ENCODE measurements at places on chromosomes 6 and 20. TPM values are rescaled to one million over a fixed set of nuclear protein-coding genes. Genes with fewer than 3 reads are reported as not detected.

GRIK2 gene
- total RNA-seq, result 2.6 TPM

GRCh38 chr6:99589290-99589672 is 17.4 kb upstream of the PRDM13 start:
- no peak for DNase-seq

GRCh38 chr6:109865968-109866367 is 112.1 kb upstream of the GPR6 start:
- no peak for DNase-seq

- DNase-seq, result no peak
These were observed 853.6 kb downstream of the C6orf118 start for GRCh38 chr6:164455835-164456234.

DNA sequence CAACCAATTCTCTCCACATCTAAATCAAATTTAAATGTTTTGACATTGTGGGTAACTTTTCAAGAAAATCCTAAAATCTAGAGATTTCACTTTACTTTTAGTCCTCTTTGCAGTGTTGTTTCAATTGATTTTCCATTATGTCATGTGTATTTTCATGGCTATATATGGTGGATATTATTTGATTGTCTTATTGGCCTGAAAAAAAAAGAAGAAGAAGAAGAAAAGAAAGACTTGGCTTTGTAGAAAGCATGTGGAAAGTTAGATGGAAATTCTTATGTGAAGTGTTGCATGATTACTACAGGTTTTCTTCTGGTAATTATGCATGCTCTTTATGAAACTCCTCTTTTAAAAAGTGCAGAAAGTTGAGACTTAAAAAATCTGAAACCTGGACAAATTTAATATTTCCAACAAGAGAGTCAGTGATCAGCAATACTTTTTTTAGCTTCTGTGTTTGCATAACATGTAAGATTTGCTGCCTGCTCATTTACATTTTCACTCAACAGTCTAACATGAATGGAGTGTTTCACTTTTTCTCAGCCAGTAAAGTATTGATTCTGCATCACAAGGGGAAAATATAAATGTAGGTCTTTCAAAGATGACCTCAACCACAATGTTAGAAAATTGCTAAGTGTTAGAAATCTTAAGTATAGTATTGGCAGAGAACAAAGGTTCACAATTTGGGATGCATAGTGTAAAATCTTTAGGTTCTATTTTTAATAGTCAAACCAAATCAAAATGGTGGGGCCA is 438.7 kb downstream of the BCKDHB start:
- DNase-seq, result no peak

GRCh38 chr6:148186916-148187315 is 155.7 kb upstream of the SASH1 start:
- peak; percentile 73 for DNase-seq

GRCh38 chr6:170178561-170179477 is 112.1 kb downstream of the DLL1 start:
- peak; percentile 88 for DNase-seq

- no peak for DNase-seq
These were observed 126.8 kb downstream of the HIVEP1 start for GRCh38 chr6:12138936-12139335.

LY6G6D gene
- not detected for total RNA-seq

DNA sequence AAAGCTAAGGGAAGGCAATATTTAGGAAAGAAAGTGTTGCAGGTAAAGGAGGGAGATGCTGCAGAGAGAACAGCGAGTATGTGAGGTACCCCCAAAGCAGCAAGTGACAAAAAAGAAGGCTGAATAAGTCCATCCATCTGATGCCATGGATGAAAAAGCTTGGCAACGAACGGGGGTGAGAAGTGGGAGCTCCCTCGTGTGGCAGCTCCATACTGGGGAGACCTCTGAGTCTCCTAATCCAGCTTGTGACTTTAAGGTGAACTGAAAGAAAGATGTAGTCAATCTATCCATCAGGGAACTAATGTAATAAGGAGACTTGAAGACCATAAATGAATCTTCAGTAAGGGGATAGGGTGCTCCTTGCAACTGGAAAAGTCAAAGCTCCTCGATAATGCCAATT is 156.6 kb downstream of the OTOR start:
- no peak for DNase-seq

GRCh38 chr6:106194949-106195921 is 109.1 kb downstream of the PRDM1 start:
- DNase-seq, result no peak

PAX1 gene
- total RNA-seq, result not detected

GRCh38 chr6:53758496-53758895 is 36.3 kb upstream of the LRRC1 start:
- DNase-seq, result no peak

- no peak for DNase-seq
These were observed 138.2 kb upstream of the DTNBP1 start for GRCh38 chr6:15800841-15801617.

DNA sequence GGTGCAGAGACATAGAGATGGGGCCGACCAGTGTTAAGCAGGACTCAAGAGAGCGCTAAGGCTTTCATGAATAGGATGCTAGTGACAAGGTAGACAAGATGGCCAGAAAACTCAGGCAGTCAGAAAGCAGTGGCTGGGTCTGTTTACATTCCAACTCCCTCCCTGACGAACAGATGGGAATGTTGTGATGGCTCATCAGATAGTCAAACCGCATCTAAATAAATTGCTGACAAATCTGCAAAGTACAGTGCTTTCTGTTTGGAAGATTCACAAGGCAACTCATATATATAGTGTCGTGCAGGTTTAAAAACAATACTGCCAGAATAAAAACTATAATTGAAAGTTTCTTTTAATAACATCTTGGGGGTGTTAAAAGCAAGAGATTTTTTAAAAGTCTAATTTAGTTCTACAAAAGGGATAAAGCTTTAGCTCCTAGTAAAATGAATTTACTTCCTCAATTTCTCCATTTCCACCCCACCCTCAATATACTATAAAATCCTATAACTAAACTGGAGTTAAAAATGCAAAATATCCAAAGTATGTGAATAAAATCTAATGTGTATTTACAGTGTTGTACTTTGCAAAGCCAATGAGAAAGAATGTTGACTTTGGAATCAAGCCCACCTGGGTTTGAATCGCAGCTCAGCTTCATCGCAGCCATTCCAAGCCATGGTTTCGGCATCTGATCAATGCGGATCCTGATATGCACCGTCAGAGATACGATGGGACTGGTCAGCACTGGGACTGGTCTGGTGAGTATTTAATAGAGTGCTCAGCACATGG is 247.3 kb upstream of the PDE10A start:
- no peak for DNase-seq

CAGE1 gene
- total RNA-seq, result 1.2 TPM

ACAT2 gene
- total RNA-seq, result 22.6 TPM

CEP250 gene
- total RNA-seq, result 36.9 TPM

GRCh38 chr6:45487645-45488044 is 109.9 kb upstream of the SUPT3H start:
- no peak for DNase-seq

DNA sequence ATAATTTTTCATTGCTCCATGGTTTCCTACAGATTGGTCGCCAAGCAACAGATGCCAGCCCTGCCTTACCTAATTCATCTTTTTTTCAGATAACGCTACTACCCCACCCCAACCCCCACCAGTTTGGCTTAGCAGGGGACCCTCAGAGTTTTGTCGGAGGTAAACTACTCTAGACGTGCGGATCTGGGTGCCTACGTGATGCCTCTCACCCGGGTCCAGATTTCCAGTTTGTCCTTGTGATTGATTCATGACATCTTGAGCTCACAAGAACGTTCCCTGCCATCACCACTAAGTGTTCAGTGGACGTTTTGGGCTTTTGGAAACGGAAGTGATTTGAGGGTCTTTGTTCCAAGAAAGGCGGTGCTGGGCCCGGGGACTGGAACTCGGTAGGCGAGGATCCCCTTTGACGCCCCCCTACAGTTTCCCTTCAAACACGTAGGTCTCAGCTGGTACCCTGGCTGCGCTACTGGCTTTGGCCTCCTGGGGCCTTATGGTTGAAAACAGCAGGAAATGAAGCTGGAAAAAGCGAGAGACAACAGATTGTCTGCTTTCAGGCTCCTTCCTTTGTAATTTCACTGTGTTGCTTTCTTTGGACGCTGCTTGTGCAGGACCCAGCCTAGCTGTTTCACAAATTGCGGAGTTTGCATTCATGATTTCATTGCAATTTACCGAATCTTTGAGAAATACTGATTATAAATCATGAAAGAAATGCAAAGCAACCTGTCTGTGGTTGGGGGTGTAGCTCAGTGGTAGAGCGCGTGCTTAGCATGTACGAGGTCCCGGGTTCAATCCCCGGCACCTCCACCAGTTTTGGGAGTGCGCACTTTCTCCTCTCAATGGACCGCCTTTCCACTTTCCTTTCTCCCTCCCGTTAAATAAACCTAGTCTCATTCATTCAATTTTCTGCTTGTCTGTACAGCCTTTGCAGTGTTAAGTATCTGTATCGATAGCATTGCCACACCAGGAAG is 81.0 kb downstream of the GPX5 start:
- DNase-seq, result no peak

- no peak for DNase-seq
These were observed 336.2 kb downstream of the ZFAND3 start for GRCh38 chr6:38155621-38156204.

DNA sequence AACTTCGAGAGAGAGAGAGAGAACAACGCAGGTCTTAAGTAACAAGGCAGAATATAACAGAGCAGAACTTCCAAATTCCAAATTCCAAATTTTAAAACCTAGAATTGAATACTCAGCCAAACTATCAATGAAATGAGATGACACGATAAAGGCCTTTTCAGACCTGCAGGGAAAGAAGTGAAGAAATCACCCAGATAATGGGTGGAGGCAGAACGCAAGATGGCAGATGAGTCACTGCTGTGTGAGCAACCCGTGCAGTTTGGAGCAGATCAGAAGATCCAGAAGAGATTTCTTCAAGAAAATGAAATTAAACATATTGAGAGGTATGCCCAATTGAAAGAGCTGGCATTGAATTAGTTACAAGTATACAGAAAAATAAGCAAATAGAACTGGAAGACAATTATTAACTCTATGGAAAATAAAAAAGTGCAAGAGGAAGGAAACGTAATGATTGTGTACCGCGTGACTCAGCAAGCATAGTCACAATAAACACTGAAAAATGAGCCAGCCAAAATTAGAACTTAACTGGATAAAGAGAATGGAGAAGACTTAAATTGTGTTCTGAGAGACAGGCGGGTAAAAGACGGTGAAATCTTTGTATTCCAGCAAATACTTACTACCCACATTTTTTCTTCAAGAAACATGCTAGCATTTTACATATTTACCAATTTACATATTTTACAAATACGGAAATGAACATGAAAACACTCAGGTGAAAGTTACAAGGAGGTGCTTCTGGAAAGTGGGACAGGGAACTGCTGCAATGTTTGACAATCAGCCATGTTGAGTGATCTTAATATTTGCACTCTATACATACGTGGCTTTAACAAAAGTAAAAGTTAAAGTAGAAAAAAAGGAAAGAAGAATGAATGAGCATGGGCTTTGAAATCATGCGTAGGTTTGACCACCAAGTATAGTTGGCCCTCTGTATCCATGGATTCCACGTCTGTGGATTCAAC is 87.9 kb upstream of the CDYL start:
- DNase-seq, result no peak

TP53TG5 gene
- total RNA-seq, result not detected

DNA sequence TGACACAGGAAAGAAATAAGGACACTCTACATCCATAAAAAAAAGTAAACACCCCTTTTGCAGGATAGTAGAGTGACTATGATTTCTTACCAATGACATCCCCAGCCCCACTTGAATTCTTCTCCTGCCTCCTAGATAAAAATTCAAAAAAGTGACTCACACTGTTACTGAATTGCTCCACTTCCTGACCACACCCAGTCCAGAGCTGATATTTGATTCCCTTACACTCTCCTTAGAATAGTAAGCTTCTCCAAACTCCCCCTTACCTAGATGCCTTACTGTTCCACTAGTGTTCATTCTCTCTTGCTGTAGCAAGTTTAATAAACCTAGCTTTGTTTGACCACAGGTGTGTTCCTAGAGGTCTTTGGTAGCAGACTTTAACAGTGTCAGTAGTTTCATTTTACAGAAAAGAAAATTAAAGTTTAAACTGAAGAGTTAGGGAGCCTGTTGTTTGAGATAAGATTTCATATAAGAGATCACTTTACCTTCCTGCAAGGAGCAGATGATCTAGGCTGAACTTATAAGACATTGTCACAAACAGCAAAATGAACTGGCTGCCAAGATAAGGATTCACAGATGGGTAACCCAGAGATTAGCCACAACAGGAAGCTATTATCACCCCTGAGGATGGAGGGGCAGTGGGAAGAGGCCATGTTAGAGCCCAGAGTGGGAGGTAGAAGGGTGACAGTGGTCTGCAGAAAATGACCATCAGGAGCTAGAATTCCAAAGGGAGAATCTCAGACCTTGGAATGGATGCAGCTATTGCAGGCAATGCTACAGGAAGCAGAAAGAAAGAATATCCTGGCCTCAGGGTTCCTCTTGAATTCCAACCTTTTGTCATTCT is 28.4 kb upstream of the BTN3A2 start:
- DNase-seq, result no peak

GRCh38 chr20:10504994-10505730 is 70.1 kb downstream of the SLX4IP start:
- DNase-seq, result peak; percentile 59

DNA sequence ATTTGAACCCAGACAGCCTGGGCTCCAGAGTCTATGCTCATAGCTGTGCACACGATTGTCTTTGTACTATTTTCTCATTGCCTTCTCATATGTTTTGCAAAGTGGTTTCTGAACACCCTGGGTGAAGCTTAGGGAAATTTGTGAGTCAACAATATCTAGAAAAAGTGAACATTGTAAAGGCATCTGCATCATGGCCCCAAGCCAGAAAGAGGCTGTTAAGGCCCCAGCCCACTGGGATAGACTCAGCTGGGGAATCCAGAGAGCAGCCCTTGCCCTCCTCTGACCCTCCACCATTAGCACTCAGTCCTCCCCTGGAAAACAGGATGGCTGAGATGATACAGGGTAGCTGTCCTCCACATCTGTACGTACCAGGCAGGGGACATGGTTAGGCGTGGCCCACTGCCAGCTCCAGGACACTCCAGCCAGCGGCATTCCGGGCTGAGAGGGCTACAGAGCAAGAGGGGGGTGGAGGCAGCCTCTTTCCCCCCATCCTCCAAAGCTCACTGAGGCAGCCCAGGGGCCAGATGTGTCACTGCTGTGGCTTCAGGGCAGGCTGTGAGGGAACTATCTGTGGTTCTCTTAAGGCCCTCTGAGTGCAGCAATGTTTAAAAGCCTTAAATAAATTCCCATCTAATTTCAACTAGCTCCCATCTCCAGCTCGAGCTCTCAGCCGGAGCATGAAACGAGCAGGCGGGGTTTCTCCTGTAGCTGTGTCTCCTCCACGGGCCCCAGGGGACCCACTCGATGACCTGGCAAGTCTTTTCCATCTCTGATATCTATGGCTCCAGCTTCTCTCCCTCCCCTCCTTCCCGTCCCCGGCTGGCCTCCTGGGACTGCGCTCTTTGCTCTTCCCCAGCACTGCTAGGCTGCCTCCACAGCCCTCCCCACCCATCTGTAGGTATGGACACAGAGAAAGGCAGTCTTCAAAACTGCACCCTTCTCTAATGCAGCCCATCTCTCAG is 209.4 kb upstream of the LRFN2 start:
- no peak for DNase-seq

GRCh38 chr6:150767571-150768018 is 97.9 kb upstream of the MTHFD1L start:
- no peak for DNase-seq

MGME1 gene
- 15.5 TPM for total RNA-seq
